Kidney tubule cell (primary cell): ENCODE measurements at places on chromosomes 16 and 17.

GRCh38 chr17:31724026-31724425 is 135.0 kb downstream of the COPRS start:
- DNase-seq = peak; percentile 32

GRCh38 chr17:11309033-11309432 is 68.0 kb downstream of the SHISA6 start:
- DNase-seq = no peak

DNA sequence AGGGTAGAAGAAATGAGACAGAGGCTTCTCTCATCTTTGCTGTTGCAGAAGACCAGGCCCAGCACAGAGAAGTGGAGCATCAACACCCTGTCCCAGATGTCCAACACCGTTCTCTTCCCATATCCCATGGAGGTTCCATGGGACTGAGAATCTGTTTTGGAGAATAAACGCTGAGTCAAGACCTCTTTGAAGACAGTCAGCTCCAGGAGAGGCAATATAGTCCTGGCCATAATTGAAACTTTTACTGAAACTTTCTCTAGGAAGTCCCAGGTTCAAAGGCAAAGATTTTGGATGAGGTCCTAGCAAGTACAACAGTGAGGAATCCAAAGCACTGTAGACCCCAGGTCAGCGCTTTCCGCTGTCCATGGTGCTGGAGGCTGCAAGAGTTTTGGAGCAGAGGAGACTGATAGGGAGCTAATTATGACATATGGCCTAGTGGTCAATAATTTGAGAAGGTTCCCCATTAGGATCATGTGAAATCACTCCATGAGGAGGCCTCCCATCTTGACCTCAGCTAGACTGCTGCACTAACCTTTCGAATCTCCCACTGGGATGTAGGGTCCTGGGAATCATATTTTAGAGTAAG is 36.0 kb downstream of the OSBPL7 start:
- no peak for DNase-seq

- DNase-seq = no peak
Observed at GRCh38 chr17:42290577-42290976, 2.3 kb downstream of the STAT5A start.

GRCh38 chr17:36205637-36206485 is 5.0 kb upstream of the CCL4L2 start:
- DNase-seq = no peak

DNA sequence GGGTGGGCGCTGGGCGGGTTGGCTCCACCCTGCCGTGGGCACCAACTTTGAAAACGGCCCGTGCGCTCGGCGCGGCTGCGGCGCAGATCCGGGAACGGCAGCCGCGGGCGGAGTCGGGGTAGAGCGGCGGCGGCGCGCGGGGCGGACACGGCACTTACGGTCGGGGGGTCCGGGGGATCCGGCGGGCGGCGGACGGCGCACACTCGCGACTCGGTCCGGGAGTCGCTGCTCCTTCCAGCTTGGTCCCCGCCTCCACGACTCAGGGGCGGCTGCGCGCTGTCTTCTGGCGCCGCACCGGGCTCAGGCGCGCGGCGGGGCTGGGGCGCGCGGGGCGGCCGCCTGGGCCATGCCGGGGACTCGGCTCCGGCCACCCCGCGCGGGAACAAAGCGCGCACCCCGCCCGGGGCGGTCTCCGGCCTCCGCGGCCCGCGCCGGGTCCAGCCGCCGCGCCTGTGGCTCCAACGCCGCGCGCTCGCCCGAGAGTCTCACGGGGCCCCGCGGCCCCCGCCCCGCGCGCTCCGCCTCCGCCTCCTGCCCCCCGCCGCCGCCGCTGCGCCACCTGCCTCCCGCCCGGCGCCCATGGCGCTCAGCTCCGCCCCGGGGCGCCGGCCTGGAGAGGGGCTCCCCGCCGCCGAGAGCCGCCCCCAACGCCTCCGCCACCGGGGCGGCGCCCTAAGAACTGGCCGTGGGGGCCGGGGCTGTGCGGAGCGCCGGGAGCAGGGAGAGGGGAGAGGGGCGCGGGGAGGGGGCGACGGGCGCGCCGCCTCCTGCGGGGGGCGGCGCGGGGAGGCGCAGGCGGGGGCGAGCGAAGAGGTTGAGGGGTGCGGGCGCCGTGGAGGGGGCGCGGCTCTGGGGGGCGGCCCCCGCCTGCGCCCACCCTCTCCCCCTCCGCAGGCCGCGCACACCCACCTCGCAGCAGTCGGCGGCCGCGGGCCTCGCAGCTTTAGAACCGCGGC is 35.9 kb downstream of the CBFA2T3 start:
- no peak for DNase-seq

DNA sequence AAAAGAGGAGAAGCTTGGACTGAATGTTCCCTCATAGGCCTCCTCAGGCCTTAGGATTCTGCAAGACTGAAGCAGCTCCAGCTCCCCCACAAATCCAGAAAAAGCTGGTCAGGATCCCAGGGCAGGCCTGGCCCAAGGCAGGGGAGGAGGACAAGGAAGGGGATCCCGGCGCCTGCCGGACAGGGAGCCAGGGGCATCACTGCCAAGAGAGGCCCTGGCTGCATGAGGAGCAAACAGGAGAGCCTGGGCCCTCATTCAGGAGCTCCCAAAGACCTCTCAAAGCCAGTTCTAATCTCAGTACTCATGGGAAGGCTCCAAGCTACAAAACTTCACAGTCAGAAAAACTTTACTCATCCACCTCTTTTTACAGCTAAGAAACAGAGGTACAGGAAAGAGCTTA is 67.3 kb downstream of the ZNF423 start:
- no peak for DNase-seq

DNA sequence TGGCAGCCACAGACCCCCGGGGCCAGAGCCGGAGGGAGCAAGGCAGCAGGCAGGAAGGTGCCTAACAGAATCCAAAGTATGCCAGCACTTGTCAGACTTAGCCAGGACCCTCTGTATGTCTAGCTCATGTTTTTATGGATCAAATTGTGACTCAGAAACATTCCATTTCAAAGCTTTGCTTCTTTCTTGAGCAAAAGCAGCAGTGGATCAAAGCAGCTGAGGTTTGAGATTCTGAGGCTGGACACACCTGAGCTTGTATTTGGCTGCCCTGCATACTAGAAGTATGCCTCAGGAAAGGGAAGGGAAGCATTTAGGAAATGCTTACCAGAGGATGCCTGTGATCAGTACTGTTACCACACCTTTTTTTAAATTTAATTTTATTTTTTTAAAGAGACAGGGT is 5.7 kb upstream of the MYO1C start:
- DNase-seq = no peak
